ENCODE measurements at places on chromosomes 13 and 19. TPM values are rescaled to one million over a fixed set of nuclear protein-coding genes. Genes with fewer than 3 reads are reported as not detected.
A peak's percentile ranks its signal among the peaks of the same experiment; 100 is the strongest.

The ZNF285 gene
- polyA plus RNA-seq: 12.1 TPM

GRCh38 chr13:105773241-105773640, 762.2 kb downstream of the EFNB2 start:
- no peak for DNase-seq

GRCh38 chr19:57239982-57240310, 486 bp upstream of the ZNF805 start:
- no peak for DNase-seq

The COG3 gene
- polyA plus RNA-seq: 27.6 TPM

DNA sequence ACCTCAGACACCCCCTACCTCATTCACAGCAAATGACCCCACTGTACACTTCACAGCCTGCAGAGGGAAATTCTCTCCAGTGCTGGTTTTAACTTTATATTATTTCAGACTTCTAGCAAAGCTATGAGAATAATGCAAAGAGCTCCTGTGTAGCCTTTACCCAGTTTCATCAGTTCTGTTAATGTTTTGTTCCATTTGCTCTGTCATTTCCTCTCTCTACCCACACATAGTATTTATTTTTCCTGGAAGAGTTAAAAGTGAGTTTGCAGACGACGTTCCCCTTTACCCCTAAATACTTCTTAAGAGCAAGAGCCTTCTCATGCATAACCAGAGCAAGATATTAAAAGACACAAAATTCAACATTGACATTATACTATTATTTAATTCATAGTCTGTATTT, 49.9 kb upstream of the ADGRE1 start:
- no peak for DNase-seq

GRCh38 chr13:80737513-80737912, 396.6 kb upstream of the SPRY2 start:
- DNase-seq: no peak

- no peak for DNase-seq
Observed at GRCh38 chr19:40612831-40613689, 11.9 kb downstream of the LTBP4 start.

DNA sequence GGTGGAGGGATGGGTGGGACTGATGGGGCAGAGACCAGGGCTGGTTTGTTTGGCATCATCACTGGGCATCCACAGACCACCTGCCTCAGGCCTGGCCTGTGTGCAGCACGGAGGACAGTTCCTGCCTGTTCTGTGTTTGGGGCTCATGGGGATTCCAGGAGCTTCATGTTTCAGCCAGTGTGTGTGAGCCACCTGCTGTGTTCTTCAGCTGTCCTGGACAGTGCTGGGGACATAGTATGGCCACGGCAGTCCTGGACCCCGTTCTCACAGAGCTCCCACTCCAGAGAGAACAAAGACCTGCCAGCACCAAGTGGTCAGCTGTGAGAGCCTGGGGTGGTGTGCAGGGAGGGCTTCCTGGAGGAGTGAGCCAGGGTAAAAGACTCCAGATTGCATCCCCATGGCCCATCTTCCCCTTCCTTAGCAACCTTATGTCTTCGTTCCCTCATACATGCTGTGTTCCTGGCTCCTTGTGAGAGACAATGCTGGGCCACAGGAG, 2.0 kb upstream of the CCDC97 start:
- no peak for DNase-seq

DNA sequence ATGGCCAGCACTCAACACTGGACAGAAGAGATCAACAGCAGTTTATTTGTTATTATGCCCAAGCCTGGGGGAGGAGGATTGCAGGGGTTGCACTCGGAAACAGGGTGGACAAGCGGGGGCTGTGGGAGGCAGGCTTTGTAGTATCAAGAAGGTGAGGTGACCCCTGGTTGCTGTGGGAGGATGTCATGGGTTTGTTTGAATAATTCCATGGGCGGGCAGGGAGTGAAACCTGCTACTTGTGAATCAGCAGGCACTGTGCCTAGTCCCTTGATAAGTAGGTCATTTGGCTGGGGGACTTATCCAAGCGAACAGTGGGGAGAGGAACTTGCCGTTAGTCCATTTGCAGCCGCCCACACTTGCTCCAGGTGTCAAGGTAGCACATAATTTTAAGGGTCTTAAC, 84.4 kb upstream of the KCTD15 start:
- DNase-seq: no peak

The CBY2 gene
- 1.4 TPM for polyA plus RNA-seq

DNA sequence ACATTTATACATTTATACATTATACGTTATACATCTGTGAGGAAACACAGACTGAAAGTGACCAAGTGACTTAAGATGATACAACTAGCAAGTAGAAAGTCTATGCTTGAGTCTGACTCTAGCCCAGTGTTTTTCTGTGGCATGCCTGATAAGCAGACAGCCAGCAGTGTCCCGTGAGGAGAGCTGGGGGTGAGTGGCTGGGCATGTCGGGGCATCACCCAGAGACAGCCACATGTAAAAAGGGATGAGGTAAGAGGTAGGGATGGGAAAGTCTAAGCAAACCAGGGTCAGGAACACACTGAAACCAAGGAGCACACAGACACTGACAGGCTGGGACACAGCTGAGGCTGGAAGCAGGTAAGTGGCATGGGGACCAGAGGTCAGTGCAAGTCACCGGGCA, 333.2 kb downstream of the FOXO1 start:
- DNase-seq: no peak

GRCh38 chr13:66657165-66657881, 572.8 kb downstream of the PCDH9 start:
- DNase-seq: no peak

The DMKN gene
- polyA plus RNA-seq: 129 TPM

- no peak for DNase-seq
Observed at GRCh38 chr13:33146843-33147611, 130.8 kb downstream of the KL start.

The MAB21L1 gene
- polyA plus RNA-seq: not detected

DNA sequence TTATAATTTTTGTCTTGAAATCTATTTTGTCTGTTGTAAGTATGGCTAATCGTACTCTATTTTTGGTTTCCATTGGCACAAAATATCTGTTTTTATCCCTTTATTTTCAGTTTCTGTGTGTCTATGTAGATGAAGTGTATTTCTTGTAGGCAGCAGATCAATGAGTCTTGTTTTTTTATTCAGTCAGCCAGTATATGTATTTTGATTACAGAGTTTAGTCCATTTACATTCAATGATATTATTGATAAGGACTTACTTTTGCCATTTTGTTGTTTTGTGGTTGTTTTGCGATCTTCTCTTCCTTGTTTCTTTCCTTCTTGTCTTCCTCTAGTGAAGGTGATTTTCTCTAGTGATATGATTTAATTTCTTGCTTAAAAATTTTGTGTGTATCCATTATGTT, 336.3 kb upstream of the SPRY2 start:
- no peak for DNase-seq

DNA sequence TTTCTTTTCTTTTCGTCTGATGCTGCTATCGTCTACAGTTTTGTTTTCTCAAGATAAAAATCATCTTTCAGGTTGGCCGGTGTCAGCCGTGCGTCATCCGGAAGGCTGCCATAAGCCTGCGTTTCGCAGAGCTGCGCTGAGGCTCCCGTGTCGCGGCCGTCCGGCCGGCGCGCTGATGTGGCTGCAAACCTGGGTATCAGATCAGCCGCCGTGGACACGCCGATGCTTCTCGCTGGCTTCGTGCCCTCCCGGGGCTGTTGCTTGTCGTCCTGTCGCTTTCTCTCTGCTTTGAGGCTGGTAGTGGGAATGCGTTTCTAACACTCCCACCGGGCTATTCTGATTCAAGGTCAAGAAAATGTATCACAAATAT, 45.9 kb upstream of the TFDP1 start:
- DNase-seq: no peak

DNA sequence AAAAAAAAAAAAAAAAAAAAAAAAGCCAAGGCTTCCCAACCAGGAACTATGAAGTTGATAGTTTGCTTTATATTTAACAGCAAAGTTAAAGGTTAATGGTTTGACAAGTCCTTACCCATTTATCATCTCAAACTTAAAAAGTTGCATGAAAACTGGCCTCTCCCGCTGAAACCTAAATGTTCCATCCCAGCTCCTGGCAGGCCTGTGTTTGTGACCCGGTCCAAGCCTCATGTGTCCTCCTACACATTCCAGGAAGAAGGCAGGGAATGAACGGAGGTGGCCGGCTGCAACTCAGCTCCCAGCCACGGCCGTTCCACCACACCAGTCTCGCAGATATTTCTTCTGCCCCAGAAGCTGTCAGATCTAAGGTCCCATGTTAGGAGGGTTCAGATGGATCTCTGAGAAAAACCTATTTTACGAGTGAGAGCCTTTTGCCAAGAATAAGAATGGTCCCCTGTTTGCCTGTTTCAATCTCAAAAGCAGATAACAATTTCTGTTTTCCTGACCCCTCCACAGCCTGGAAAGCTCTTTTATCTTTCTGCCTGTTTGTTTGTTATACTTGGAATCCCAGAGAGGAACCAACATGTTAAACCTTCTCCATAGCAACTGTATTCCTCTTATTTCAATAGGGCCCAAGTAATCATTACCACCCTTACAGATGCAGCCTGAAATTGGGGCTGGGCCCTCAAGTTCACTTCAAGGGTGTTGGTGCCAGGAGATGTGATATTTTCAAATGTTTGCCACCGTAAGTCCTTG, 56.5 kb downstream of the KCTD12 start:
- DNase-seq: peak; percentile 67

- DNase-seq: no peak
Observed at GRCh38 chr19:8697671-8698432, 743 bp downstream of the ACTL9 start.

- DNase-seq: peak; percentile 98
Observed at GRCh38 chr19:16185123-16185767, at the start of gene FAM32A. FAM32A (plus strand) TSS chr19:16185410; CDS start chr19:16185443, 33 bp downstream.

GRCh38 chr19:29741776-29742175, 26.7 kb upstream of the C19orf12 start:
- no peak for DNase-seq

GRCh38 chr13:26025196-26025595, 26.6 kb downstream of the SHISA2 start:
- no peak for DNase-seq

DNA sequence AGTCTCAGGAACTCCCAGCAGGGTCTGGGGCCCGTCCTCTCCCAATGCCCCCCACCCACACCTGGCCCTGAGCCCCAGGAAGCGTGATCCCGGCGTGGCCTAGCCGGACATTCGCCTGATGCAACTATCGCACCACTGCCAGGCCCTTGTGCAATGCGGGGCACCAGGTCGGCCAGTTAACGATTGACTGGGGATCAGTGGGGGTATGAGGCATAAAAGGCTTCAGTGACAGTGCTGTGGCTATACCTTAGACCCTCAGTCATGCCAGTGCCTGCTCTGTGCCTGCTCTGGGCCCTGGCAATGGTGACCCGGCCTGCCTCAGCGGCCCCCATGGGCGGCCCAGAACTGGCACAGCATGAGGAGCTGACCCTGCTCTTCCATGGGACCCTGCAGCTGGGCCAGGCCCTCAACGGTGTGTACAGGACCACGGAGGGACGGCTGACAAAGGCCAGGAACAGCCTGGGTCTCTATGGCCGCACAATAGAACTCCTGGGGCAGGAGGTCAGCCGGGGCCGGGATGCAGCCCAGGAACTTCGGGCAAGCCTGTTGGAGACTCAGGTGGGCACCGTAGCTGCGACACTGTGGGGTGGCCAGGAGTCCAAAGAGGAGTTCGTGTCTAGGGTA, at the start of gene ANGPTL8:
Gene ANGPTL8, plus strand, starts transcription at position 243 of the 624 bp plus-strand sequence. Its CDS starts 19 bp downstream, at position 262.
- DNase-seq: no peak

The SBNO2 gene
- polyA plus RNA-seq: 18.3 TPM

DNA sequence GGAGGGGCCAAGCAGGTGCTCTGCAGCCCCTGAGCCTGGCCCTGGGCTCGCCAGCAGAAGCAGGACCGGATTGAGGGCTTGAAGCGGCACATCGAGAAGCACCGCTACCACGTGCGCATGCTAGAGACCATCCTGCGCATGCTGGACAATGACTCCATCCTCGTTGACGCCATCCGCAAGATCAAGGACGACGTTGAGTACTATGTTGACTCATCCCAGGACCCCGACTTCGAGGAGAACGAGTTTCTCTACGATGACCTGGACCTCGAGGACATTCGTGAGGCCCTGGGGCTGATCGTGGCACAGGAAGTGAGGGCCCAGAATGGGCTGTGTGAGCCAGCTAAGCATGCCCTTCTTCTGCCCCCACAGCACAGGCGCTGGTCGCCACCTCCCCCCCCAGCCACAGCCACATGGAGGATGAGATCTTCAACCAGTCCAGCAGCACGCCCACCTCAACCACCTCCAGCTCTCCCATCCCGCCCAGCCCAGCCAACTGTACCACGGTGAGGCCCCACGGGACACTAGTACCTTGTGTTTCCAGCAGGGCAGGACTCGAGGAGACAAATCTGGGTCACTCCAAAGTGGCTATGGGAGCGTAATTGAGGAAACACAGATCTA, 8.1 kb downstream of the CNOT3 start:
- DNase-seq: no peak

The MADCAM1 gene
- polyA plus RNA-seq: 6.5 TPM

- DNase-seq: no peak
Observed at GRCh38 chr19:55339889-55340783, 460 bp downstream of the KMT5C start.

The PRR20C gene
- polyA plus RNA-seq: not detected

DNA sequence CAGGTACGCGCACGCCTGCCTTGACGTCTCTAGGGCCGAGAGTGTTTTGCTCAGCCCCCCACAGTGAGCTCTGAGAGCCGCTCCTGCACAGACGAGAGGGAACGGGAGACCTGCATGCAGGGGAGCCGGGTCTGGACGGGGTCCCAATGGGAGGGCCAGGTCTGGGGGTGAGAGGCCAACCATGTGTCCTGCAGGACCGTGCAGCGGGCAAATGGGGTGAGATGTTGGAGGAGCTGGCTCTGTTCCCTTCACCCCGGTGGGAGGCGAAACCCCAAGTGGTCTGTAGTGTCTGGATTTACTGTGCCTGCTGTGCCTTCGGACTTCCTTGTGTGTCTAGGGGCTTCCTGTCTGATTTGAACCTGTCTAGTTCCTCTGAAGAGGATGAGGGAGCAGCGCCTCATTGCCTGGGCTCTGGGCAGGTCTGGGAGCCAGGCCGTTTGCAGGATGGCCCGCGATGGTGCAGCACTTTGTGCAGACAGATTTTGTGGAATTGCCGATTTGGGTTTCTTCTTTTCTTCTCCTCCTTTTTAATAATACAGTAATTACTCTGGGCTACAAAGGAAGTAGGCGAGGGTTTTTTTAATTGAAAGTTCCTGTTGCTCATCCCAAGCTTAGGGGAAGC, 2.1 kb downstream of the CSNK1G2 start:
- no peak for DNase-seq

The PRR20A gene
- not detected for polyA plus RNA-seq

DNA sequence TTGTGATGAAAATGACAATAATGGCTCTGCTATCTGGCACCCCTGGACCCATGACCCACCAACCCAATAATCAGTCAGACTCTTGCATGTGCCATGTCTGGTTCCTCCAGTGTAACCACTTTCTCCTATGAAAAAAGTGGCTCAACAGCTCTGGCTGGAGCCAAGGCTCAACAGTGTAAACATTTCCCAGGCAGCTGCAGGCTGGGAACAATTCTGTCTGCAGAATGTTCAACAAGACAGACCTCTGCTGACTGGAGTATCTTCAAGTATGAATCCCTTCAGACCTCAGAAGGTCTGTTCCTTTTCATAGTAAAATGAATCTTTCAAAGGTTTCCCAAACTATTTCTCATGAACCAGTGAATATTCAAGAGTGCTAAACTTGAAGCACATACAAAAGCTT, 410.1 kb upstream of the HTR2A start:
- DNase-seq: no peak

The LHB gene
- polyA plus RNA-seq: not detected

The ZNF616 gene
- 20.4 TPM for polyA plus RNA-seq
